ENCODE measurements at places on chromosomes 4 and X.

DNA sequence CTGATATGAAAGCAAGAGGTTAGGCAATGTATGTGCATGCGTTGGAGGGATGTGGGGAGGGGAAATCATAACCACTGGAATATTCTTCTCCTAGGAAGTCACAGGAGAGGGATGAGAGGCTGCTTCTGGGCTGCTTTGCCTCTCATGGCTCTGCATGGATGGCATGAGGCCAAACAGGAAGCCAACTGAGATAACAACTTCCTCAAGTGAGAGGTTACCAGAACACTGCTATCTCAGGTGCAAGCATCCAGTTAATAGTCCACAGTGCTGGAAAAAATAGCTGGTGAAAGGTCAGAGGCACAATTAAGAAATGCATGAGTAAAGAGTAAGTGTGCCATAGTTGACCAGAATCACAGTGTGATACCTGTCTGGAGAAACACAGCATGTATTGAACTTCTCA lies 113.3 kb downstream of the ELOVL6 start:
- DNase-seq, result no peak

- DNase-seq, result no peak
Measured at GRCh38 chrX:136157187-136157586, 9.9 kb downstream of the FHL1 start.

DNA sequence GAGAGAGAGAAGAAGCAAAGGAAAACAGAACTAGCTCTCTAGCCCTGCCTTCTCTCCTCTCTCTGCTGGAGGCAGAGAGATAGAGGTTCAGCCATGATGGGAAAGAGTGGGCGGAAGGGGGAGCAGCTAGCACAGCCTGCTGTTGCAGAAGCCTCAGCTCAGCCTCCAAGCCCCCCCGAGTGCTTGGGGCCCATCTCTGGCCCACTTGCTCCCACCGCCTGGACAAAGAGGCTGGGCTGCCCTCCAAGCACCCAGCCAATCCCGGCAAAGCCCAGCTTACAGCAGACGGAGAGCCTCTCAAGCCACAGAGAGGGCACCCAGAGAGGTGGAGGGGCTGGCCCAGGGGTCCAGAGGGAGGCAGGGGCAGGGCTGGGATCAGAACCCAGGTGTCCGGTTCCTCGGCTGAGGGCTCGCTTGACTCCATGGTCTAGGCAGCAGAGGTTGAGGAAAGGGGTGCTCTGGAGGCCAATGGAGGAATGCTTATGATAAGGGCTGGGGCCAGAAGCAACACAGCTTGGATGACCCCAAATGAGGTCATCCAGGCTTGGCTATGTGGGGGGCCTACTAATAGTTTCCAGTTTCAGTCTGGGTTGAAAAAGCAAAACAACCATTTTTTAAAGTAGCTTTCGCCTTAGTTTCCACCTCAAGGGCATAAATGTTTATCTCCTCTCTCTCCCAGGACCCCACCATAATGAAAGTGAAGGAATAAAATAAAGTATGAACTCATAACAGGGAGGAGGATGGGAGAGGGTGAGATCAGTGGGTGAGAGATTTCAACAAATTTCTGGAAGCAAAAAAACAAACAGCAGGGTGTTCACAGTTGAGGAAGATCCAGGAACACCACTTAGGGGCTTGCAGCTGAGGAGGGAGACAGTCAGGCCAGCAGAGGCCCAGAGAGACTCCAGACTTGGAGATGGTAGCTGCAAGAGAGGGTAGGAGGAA lies 24.9 kb upstream of the IQSEC2 start:
- no peak for DNase-seq

- DNase-seq, result no peak
Measured at GRCh38 chr4:133189147-133189517, 40.0 kb downstream of the PCDH10 start.

Data from cerebellar nuclear complex (tissue), 1 donor.